NCI-H524 (cell line): ENCODE measurements at places on chromosomes 2 and 18.

DNA sequence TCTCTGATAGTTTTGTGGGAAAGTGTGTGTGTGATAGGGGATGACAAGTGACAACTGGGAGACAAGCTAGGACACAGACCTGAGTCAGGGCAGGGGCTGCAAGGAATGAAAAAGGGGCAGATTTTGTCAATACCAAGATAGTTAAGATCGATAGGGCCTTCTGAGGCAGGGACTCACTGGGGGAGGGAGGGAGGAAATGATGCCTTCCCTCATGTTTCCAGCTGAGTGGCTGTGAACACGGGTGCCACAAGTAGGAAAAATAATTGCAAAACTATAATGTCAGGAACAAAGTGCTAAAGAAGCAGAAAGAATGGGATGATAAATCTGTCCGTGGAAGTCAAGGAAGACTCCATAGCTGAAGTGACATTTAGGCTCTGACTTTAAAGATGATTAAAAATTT is 24.2 kb downstream of the CDH2 start:
- no peak for DNase-seq

DNA sequence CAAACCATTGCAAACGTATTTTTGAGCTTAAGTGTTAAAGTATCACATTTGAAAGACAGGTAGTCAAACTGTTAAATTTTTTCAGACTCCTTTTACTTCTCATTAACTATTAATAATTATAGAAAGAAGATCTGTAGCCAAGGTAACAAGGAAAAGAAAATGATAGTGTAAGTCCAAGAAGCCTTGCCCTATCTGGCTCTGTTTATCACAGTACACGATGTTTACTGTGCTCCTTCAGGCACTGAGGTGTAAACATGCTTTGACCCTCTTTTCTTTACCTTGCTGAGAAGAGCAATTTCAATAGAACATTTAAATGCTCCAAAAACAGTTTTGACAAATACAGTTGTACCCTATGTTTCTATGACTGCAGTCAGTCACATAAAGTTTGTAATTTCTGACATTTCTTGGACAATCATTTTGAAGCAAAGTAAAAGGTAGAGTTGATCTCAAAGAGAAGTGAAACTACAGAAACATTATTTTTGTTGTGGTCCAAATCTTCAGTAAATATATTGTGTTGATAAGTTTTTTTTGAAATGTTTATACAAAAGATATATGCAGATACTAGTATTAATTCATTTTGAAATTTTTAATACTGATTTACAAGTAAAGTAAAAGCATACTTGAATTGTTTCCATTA is 152.6 kb upstream of the KYNU start:
- DNase-seq: no peak

- DNase-seq: no peak
Measured at GRCh38 chr2:129747500-129748125, 231.9 kb upstream of the RAB6C start.

DNA sequence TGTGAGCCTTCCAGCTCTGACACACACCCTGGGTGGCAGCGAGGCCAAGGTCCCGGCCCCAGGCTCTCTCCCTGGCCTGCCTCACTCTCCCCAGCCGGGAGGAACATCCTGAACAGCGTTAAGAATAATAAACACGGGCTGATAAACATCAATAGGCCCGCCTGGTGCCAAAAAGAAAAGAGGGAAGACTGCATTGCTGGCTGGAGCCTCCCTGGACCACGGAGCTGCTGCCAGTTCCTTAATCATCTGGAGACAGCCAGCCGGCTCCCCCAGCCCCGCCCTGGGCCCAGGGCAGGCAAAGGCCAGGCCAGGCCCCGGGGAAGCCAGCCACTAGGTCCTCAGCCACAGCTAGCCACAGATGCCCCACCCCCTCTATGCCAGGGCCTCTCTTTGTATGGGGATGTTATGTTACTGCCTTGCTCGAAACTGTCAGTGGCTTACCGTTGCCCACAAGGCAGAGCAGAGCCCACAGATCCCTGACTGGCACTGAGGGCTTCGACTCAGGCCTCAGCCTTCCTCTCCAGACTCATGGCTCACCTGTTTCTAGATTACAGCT is 293.7 kb downstream of the DYSF start:
- DNase-seq: no peak

GRCh38 chr2:48723129-48723528 is 32.4 kb downstream of the LHCGR start:
- DNase-seq: no peak

GRCh38 chr2:187654535-187654934 is 100.3 kb upstream of the TFPI start:
- DNase-seq: peak; percentile 77

- peak; percentile 70 for DNase-seq
Measured at GRCh38 chr2:16553226-16553625, 112.4 kb downstream of the CYRIA start.

DNA sequence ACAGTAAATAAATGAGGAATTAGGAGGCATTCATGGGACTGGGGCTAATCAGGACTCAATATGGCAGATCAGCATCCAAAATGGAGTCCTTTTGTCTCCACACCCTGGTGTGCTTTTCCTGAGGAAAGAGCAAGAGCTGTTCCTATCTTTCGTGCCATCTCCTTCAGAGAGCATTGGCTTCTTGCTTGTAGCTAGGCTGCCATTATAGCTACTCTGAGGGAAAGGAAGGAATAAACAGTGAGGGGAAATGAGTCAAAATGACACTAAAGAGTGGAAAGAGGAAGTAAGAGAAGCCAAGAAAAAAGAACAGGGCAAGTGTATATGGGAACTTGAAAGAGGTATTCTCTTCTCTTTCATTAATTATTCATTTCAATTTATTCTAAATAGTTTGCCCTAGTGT is 8.4 kb upstream of the NMI start:
- DNase-seq: no peak

DNA sequence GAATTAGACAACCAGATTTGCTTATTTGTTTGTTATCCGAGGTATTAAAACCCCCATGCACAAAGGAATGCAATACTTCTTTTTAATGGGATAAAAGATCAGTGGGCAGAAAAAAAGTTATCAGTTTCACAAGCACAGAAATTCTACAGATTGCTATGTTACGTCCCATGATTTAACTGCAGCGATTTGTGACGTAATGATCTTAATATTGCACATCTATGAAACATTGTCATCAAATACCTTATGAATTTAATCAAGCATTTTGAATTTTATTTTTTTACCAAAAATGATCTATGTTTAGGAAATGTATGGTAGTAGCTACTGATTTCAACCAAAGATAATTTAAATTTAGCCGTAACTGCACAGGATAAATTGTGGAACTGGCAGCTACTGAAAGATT is 138.9 kb downstream of the FHOD3 start:
- DNase-seq: no peak
